ENCODE measurements at places on chromosomes 13 and 19. TPM values are rescaled to one million over a fixed set of nuclear protein-coding genes. Genes with fewer than 3 reads are reported as not detected.

Gene SMARCA4
- total RNA-seq = 9.8 TPM

Gene KCNK6
- total RNA-seq = 4.6 TPM

Gene CLDN10
- 0.14 TPM for total RNA-seq

Gene THSD8
- 5.7 TPM for total RNA-seq

Gene MBD3L2
- total RNA-seq = not detected

Gene ZNF560
- not detected for total RNA-seq

Gene CEACAM4
- not detected for total RNA-seq

Gene COX6B2
- 0.91 TPM for total RNA-seq

Gene LPAR2
- total RNA-seq = 5.9 TPM

Gene DEDD2
- 59.2 TPM for total RNA-seq

Gene ACP5
- 0.18 TPM for total RNA-seq

Gene KMT2B
- 58.3 TPM for total RNA-seq

Gene TDRD12
- total RNA-seq = 0.59 TPM

Gene CDX2
- 0.64 TPM for total RNA-seq

Gene TRPC4
- not detected for total RNA-seq

Gene ILF3
- 177 TPM for total RNA-seq

Gene ZNF610
- total RNA-seq = not detected

Gene IGSF23
- 0.19 TPM for total RNA-seq

Gene DLEU7
- total RNA-seq = not detected

Gene ANKLE1
- 0.46 TPM for total RNA-seq

Gene F2RL3
- not detected for total RNA-seq

Gene ZNF324
- total RNA-seq = 10.5 TPM

Gene SELENOV
- total RNA-seq = 0.05 TPM

Gene PLK5
- total RNA-seq = not detected

Data from A549 treated with dexamethasone at 1 μM for 4 hours (cell line).